ENCODE measurements at places on chromosomes 2 and 18.

- no peak for DNase-seq
Measured at GRCh38 chr2:179338681-179339080, 74.0 kb upstream of the SESTD1 start.

- DNase-seq: no peak
Measured at GRCh38 chr18:60145776-60146175, 226.8 kb downstream of the MC4R start.

DNA sequence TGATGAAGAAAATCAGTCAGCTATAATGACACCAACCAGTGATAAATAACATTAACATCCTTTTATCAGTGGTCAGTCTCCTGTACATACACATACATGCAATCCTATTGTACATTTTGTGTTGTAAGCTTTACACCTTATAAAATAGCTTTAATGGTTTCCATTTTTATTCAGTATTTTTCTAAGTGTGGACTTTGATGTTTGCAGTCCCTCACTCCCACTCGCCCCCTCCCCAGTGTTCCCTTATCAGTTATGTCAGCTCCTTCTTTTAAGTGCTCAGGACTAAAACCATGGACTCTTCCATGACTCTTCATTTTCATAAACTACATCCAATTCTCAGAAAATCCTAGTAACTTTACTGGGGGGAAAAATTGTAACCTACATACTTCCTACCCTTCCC lies 713.0 kb downstream of the LRRTM4 start:
- no peak for DNase-seq

- no peak for DNase-seq
Measured at GRCh38 chr18:24910221-24910620, 441.7 kb downstream of the ZNF521 start.

All from stimulated activated CD4-positive, alpha-beta T cell treated with anti-CD3 and anti-CD28 coated beads, Interleukin-4, amount 100 ng/mL, for 1 hour (primary cell).